ENCODE measurements at places on chromosomes 3 and 15.

GRCh38 chr3:114499976-114500375, 206.1 kb downstream of the TIGIT start:
- DNase-seq: no peak

GRCh38 chr3:100311011-100311410, 23.5 kb upstream of the NIT2 start:
- DNase-seq: no peak

DNA sequence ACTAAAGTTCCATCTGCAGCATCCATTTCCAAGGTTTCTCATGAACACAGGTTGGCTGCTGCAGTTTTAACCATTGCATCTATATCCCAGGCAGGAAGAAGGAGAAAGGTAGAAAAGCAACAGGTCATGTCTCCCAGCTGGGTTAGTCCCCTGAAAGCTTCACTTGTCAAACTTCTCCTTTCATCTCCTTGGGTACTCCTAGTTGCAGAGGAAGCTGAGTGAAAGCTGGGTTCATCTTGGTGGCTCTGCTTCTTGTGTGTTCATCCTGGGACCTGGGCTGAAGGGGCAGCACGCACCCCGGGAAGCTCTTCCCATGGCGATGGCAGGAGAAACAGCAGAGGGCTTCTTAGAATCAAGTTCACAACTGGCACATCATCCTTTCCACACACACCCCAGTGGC, 61.3 kb upstream of the NR2C2 start:
- no peak for DNase-seq

- no peak for DNase-seq
These were observed 299.3 kb downstream of the SHQ1 start for GRCh38 chr3:72548981-72549380.

DNA sequence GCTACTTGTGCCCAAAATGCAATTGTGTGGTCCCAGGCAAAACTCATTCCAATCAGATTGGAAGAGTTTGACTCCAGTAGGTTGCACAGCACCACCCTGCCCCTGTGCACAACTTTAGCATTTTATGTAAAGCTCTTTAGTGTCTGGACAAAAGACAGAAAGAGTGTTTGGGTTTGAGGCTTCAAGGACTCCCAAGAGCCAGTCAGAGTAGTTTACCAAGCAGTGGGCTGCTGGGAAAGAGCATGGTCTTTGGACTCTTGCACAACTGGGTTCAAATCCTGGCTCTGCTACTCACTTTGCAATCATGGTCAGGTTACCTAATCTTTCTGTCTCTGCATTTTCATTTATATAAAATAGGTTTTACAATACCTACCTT, 75.8 kb upstream of the UMPS start:
- DNase-seq: no peak

DNA sequence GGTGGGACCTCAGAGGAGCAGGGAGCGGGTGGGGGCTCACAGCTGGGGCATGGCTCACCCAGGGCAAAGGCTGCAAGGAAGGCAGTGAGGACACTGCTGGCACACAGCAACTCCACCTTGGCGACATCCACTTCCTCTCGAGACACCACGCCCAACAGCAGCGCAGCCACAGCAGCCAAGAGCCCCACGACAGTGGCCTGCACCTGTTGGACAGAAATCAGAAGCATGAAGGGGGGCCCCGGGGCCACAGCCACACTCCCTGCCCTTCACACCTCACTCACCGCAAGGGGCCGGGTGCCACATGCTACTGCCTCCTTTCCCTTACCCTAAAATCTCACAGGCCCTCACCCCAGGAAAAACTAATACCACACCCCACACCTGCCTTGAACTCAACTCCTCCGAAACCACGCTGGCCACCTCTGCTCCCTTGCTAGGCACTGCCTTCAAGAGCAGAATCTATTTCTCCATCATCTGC, 57.3 kb downstream of the ROPN1B start:
- no peak for DNase-seq

DNA sequence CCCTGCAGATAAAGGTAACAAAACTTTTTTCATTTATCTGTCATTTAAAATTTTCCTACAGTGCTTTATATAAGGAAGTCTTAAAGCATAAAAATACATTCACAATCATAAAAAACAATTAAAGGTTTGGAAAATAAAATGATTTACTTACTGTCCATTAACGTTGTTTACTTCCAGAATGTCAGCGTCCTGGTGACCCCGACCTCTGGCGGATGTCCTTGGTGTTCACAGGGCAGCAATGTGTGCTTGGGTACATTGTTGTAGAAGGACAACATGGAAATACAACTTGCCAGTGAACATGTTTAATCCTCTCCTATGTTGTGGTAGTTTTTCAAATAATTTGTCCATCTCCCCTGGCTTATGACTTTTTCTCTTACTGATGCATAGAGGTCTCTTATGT, 168.8 kb upstream of the NDN start:
- DNase-seq: no peak

Measured in C1 segment of cervical spinal cord (tissue), 14 donors.